Panc1 (cell line): ENCODE measurements at places on chromosomes 12 and 14. TPM values are rescaled to one million over a fixed set of nuclear protein-coding genes. Genes with fewer than 3 reads are reported as not detected.
A peak's percentile ranks its signal among the peaks of the same experiment; 100 is the strongest.

DNA sequence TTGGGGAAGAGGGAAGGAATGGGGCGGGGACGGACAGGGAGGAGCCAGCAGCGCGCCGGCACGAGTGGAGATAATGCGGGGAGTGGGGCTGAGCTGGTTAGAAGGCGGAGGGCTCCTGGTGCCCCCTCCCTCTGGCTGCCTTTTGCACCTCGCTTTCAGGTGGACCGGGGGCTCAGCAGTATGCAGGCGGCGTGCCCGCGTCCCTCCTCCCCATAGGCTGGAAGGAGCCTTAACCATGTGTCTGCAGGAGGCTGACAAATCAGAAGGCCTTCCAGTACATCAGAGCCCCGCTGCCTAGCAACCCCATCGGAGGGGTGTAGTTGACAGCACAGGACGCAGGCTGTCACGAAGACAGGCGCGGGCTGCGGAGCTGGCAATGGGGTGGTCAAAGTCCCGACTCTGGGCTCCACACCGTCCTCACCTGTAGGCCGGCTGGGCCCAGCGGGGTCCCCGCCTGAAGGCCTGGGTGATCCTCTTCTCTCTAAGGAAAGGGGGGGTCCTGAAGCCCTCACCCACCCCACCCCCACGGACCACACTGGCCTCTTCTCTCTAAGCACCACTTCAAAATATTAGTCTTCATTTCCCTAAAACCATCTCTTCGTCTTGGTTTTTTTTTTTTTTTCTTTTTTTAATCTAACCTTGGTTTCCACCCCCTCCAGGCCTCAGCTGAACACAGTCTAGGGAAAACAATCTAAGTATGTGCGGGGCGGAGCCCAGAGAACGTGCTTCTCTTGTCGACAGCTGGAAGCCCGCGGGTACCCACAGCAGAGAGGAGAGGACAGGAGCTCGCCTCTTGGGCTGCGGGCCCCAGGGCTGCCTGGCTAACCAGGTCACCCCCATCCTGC, 44.5 kb downstream of the KDM2B start:
- H3K4me3 ChIP-seq, result peak overlapping the region; percentile 54
- no peak for DNase-seq
- no peaks in the 10 kb centered on the region for H3K36me3 ChIP-seq
- peaks cover 10% of the 10 kb centered on the region; the same call in 1 of the 2 replicates for H3K4me1 ChIP-seq
- no peaks in the 10 kb centered on the region for H3K27me3 ChIP-seq

DNA sequence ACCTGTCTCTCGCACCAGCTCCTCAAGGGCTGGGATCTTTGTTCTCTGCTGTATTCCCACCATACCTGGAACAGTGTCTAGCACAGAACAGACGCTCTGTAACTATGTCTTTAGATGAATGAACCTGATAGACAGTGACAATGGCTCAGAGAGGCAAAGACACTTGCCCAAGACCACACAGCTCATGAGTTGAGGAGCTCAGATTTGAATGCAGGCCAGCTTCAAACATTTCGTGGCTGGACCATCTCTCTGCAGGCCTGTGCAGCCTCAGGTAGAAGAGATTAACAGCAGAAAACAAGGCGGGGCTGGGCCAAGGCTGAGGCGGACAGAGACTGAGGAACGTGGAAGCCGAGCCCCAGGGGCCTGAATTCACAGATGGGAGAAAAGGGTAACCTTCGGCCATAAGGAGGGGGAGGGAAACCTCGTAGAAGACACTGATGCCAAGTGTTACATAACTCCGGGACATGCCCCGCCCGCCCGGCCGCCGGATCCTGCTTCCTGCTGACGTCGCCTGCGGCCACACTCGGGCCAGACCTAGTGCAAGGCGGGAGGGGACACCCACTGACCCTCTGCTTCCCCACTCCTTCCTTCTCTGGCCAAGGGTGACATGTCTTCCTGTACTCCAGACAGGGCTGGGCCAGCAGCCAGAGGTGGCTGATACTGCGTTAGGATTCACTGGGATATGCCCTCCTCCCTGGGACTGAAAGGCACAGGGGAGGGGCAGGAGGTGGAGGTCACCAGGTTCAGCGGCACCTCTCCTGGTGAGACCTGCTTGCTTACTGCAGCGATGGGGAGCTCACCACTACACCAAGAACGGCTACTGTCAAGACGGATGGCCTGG, 86.8 kb downstream of the RFLNA start:
- no peak for DNase-seq
- no peaks in the 10 kb centered on the region for H3K27me3 ChIP-seq
- H3K4me1 ChIP-seq, result peaks cover 78% of the 10 kb centered on the region
- no peak overlapping the region for H3K4me3 ChIP-seq
- H3K36me3 ChIP-seq, result peaks cover 5% of the 10 kb centered on the region

DNA sequence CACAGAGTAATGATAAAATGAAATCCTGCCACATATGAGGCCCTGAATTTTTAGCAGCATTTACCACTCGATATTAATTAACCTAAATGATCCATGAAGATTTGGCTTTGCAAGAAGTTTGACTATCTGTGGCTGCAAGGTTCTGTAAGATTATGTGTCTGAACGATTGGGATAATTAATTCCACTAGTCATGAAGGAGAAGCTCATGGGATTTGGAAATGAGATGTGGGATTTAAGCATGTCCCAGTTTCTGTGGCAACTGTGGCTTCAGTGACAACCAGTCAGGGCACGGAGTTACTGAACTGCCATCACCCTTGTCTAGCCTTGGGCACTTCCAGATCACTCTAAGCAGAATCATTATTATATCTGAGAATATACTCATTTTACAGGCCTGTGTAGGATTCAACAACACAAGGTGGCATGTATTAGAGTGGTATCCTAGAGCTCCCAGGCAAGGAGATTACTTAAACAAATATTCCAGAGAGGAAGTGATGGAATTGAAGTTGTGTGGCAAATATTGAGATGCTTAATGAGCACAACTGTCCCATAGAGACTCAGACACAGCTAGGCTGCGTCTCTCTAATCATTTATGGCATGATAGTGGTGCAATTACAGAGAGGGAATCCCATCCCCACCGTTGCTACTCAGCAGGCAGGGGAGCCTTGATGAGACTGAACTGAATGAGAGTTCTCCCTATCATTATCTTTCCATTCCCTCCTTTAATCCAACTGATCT, 205.0 kb upstream of the KRR1 start:
- no peak for DNase-seq
- no peaks in the 10 kb centered on the region for H3K36me3 ChIP-seq
- peak overlapping the region; percentile 100 for H3K27ac ChIP-seq
- peaks cover 56% of the 10 kb centered on the region for H3K4me1 ChIP-seq
- H3K27me3 ChIP-seq, result no peaks in the 10 kb centered on the region

DNA sequence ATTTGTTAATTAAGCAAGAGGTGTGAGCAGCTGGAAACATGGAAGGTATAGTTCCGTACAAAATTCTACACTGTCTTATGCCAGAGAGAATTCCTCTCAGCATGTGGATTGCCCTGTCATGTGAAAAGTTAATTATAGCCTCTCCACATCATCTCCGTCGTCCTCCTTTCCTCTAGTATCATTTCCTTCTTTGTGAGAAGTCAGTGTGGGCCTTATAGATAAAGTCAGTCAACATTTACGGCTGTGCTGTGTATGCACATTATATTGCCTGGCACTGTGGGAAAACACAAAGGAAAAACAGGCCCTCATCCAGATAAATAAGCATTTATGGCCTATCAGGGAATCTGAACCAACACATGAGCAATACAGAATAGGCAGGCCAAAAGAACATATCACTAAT, 236.6 kb downstream of the SEC23A start:
- no peak overlapping the region for H3K4me3 ChIP-seq
- no peak for DNase-seq
- no peaks in the 10 kb centered on the region for H3K27me3 ChIP-seq
- no peak overlapping the region for H3K27ac ChIP-seq
- no peaks in the 10 kb centered on the region for H3K4me1 ChIP-seq

The CHGA gene
- not detected for total RNA-seq

- H3K27ac ChIP-seq, result no peak overlapping the region
- H3K36me3 ChIP-seq, result no peaks in the 10 kb centered on the region
- no peak overlapping the region for H3K4me3 ChIP-seq
Measured at GRCh38 chr14:61668282-61668681, 27.0 kb upstream of the HIF1A start.

The ENTPD5 gene
- total RNA-seq, result 13.0 TPM

DNA sequence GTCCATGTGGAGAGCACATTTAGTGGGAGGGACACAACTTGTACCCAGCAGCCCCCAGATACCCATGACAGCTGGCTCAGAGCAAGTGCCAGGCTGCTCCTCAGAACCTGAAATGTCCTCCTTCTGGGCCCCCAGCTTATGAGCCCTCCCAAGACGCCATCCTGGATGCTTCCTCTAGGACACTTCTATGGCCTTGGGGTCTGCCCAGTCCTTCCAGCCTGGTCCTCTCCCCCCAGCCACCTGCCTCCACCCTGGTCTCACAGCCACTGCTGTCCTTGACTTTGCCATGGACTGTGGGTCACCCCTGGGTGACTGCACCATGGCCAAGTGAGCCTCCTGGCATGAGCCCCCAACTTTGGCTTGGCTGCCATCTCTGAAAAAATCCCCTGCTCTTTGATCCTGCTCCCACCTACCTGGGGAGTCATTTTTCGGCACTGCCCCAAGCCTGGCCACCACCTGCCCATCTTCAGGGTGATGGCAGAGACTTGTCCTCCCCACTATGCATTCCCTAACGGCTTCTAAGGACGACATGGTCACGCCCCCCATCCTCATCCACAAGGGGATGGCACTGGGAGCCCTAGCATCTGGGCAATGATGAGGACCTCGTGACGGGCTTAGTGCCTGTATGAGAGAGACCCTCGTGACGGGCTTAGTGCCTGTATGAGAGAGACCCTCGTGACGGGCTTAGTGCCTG, 323.7 kb downstream of the TMEM121 start:
- H3K4me3 ChIP-seq, result no peak overlapping the region
- H3K27ac ChIP-seq, result no peak overlapping the region
- no peaks in the 10 kb centered on the region for H3K27me3 ChIP-seq
- H3K36me3 ChIP-seq, result no peaks in the 10 kb centered on the region

- H3K27me3 ChIP-seq, result no peaks in the 10 kb centered on the region
- no peaks in the 10 kb centered on the region for H3K4me1 ChIP-seq
- no peaks in the 10 kb centered on the region for H3K36me3 ChIP-seq
- H3K27ac ChIP-seq, result no peak overlapping the region
Measured at GRCh38 chr12:3200814-3201233, 123.6 kb downstream of the TSPAN9 start.

The SMAGP gene
- total RNA-seq, result 2.4 TPM

DNA sequence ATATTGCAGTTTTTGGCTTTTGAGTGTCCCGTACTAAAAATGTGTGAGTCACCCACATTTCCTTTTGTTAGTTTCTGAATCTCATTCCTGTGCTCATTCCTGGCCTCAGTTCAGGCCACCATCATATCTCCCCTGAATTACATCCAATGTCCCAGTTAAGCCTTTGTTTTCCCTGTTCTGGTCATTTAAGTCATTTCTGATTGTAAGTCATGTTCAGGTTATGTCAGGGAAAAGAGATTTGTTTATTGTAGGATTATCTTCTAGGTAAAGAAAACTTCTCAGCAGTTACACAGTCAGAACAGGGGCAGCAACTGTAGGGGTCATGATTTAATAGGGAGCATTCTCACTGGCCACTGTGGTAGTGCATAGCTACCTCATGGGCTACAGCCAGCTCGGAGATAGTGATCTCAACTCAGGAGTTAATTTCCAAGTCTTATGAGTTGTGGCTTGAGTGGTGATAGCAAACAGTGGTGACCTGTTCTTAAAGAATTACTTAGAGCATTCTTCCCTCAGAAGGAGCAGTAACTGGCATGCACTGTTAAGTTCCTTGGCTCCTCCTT, 6.7 kb downstream of the DDX47 start:
- H3K4me3 ChIP-seq, result no peak overlapping the region; the same call in 1 of the 2 replicates
- no peaks in the 10 kb centered on the region for H3K27me3 ChIP-seq
- DNase-seq, result no peak
- H3K4me1 ChIP-seq, result peaks cover 84% of the 10 kb centered on the region
- peak overlapping the region; percentile 99 for H3K27ac ChIP-seq

DNA sequence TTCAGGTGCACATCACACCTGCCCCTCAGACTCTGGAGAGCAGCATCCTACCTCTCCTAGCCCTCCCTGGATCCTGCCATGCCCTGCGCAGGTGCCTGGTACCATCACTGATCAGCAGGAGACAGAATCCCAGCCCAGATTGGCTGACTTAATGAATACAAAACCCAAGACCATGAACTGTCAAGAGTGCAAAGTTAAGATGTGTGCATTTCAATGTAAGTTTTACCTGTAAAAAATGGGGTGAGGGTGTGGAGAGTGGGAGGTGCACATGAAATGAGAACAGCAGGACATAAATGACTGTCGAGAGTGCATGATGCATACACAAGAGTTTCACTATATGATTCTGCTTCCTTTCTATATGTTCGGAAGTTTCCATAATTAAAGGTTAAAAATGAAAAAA, 57.9 kb upstream of the GPR68 start:
- no peak overlapping the region for H3K4me3 ChIP-seq
- H3K27me3 ChIP-seq, result no peaks in the 10 kb centered on the region
- H3K36me3 ChIP-seq, result no peaks in the 10 kb centered on the region; the same call in 1 of the 2 replicates
- no peak for DNase-seq
- no peak overlapping the region for H3K27ac ChIP-seq
- no peaks in the 10 kb centered on the region for H3K4me1 ChIP-seq

- H3K27ac ChIP-seq, result no peak overlapping the region
- no peaks in the 10 kb centered on the region for H3K4me1 ChIP-seq
- H3K4me3 ChIP-seq, result no peak overlapping the region
- no peaks in the 10 kb centered on the region for H3K27me3 ChIP-seq
Measured at GRCh38 chr14:60684203-60684602, 34.9 kb upstream of the SIX1 start.

DNA sequence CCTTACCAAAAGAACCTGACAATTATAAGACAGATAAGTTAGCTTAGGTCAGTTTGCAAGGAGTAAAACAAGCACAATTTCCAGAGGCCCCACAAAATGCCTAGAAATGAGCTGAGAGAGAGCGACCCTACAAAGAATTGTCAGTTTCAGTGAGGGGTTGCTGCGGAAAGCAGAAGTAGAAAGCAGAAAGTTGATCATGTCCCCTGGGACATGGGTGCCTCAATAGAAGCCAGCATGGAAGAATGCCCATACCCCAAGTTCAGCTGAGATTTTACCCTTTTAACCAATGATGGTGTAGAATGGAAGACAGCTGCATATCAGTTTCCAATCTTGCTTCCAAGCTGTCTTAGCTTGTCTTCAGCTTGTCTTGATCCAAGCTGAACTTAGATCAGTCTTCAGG, 21.8 kb upstream of the CRY1 start:
- no peak overlapping the region for H3K4me3 ChIP-seq
- DNase-seq, result no peak
- H3K4me1 ChIP-seq, result no peaks in the 10 kb centered on the region
- H3K27ac ChIP-seq, result no peak overlapping the region

The SLC16A7 gene
- 0.33 TPM for total RNA-seq

DNA sequence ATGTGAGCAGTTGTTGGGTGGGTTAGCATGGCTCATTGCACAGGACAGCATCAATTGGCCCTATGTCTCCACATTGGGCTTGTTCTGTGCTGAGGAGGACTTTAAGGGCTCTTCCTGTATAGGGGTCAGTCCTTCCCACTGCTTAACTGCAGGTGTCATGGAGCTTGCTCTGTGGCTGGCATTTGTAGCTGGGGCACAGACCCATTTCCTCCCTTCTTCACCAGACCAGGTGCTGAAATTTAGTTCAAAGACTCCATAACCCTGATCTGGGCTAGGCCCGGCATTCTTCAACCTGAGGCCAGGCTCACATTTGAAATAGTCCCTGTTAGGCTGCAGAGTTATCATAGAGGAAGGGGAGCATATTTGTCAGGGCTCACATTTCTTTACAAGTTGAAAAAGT, 12.8 kb downstream of the CHST11 start:
- no peaks in the 10 kb centered on the region; the same call in 1 of the 2 replicates for H3K27me3 ChIP-seq
- no peaks in the 10 kb centered on the region for H3K4me1 ChIP-seq

GRCh38 chr12:14482886-14483285, 84.8 kb downstream of the PLBD1 start:
- H3K27ac ChIP-seq, result no peak overlapping the region
- H3K4me1 ChIP-seq, result no peaks in the 10 kb centered on the region
- no peaks in the 10 kb centered on the region; the same call in 1 of the 2 replicates for H3K36me3 ChIP-seq
